ENCODE measurements at places on chromosomes 3 and 15. TPM values are rescaled to one million over a fixed set of nuclear protein-coding genes. Genes with fewer than 3 reads are reported as not detected.

POLR2M gene
- total RNA-seq, result 167 TPM

CRYBG3 gene
- total RNA-seq, result 27.6 TPM

CRTC3 gene
- total RNA-seq, result 12.2 TPM

ZNF620 gene
- 3.0 TPM for total RNA-seq

EFCAB12 gene
- not detected for total RNA-seq

TRPC1 gene
- total RNA-seq, result 8.5 TPM

FBXW12 gene
- total RNA-seq, result not detected

CCDC39 gene
- total RNA-seq, result not detected

AMIGO3 gene
- not detected for total RNA-seq

CFAP100 gene
- not detected for total RNA-seq

TNFSF10 gene
- total RNA-seq, result 36.7 TPM

CEP97 gene
- total RNA-seq, result 9.7 TPM

MLF1 gene
- total RNA-seq, result 6.6 TPM

SOX2 gene
- not detected for total RNA-seq

TGM5 gene
- total RNA-seq, result not detected

FAM107A gene
- 5.4 TPM for total RNA-seq

TLE3 gene
- 38.7 TPM for total RNA-seq

MCTP2 gene
- total RNA-seq, result 0.47 TPM

SPINK8 gene
- not detected for total RNA-seq

NT5DC2 gene
- 61.9 TPM for total RNA-seq

GHSR gene
- not detected for total RNA-seq

THSD4 gene
- 20.1 TPM for total RNA-seq

CCR8 gene
- not detected for total RNA-seq

SERPINI2 gene
- not detected for total RNA-seq

SLC12A8 gene
- 2.7 TPM for total RNA-seq

EOMES gene
- total RNA-seq, result not detected

TFRC gene
- 228 TPM for total RNA-seq

CD86 gene
- under 0.01 TPM for total RNA-seq

TAGLN3 gene
- total RNA-seq, result not detected

TRPM1 gene
- total RNA-seq, result 0.19 TPM

DUOX1 gene
- not detected for total RNA-seq

AHSG gene
- total RNA-seq, result not detected

FBXO40 gene
- not detected for total RNA-seq

ITIH1 gene
- not detected for total RNA-seq

UCN2 gene
- not detected for total RNA-seq

PARP9 gene
- total RNA-seq, result 9.9 TPM

DUOX2 gene
- not detected for total RNA-seq
